A549 (cell line): ENCODE measurements at places on chromosomes 11 and 22.

DNA sequence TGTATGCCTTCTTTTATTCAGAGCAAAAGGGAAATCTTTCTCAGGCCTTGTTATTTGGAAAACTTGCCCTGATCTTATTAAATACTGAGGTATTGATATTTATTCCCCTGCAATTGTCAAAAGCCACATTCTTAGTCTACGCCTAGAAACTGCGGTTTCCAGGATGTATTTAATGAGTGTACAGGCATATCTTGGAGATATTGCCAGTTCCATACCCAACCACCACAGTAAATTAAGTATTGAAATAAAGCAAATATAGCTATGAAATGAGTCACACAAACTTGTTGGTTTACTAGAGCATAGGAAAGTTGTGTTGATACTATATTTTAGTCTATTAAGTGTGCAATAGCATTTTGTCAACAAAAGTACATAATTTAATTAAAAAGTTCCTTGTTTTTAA lies 152.7 kb upstream of the CCDC179 start:
- DNase-seq: no peak

- DNase-seq: peak; percentile 57
Observed at GRCh38 chr11:10623797-10624761, 55.6 kb upstream of the LYVE1 start.

GRCh38 chr11:134753771-134754520 lies 341.9 kb upstream of the B3GAT1 start:
- no peak for DNase-seq

DNA sequence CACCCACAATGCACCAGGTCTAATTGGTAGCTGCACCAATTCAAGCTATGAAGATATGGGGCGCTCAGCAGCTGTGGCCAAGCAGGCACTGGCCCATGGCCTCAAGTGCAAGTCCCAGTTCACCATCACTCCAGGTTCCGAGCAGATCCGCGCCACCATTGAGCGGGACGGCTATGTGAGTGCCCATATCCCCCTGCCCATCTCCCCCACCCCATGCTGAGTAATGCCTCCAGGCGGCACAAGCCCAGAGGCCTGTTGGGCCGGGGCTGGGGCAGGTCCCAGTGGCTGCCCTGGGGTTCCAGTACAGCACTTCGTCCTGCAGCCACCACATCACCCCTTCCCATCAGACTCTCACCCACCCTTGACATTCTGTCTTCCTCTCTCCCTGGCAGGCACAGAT lies 21.5 kb downstream of the POLR3H start:
- no peak for DNase-seq

- DNase-seq: no peak
Observed at GRCh38 chr11:100872951-100873740, 186.1 kb downstream of the ARHGAP42 start.

- no peak for DNase-seq
Observed at GRCh38 chr11:12674936-12675696, 895 bp downstream of the TEAD1 start.

- peak; percentile 15 for DNase-seq
Observed at GRCh38 chr22:45008186-45008681, 1.6 kb downstream of the PHF21B start.

DNA sequence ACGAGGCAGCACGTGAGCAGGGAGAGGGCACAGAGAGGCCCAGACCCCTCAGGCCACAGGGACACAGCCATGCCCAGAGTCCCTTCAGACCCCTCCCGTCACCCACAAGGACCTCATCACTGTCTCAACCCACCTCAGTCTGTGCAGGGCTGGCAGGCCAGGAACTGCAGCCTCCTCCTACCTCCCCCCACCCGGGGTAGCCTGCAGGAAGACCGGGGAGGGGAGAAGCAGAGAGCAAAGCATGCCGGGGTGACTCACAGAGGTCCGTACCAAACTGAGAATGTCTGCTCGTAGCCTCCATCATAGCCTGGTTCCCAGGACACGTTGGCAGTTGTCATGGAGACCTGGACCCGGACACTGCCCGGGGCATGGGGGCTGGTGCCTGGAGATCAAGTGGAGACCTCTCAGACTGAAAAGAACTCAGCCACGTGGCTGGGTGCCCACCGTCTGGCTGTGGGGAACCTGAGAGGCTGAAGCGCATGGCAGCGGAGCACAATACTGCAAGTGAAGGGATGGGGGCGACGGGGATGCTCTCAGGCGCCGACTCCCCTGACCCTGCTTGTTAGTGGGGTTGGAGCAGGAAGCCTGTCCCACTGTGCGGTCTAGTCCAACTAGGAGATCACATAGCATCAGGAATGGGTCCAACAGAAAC lies 27.2 kb downstream of the IGSF9B start:
- no peak for DNase-seq

- DNase-seq: peak; percentile 85
Observed at GRCh38 chr11:76770642-76771445, 12.3 kb upstream of the TSKU start.

DNA sequence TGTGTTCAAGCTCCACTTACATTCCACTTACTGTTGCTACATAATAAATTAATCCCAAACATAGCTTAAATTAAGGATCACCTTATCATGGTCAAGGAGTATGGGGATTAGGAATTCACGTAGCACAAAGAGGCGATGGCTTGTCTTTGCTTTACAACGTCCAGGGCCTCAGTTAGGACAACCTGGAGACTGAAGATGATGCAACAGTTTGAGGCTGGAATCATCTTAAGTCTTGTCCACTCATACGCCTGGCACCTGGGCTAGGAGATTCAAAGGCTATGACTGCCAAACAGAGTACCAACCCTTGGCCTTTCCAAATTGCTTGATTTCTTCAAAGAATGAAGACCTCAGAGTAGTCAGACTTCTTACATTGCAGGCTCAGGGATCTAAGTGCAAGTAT lies 149.1 kb downstream of the SBF2 start:
- no peak for DNase-seq

- no peak for DNase-seq
Observed at GRCh38 chr11:120012245-120012644, 125.7 kb downstream of the TRIM29 start.

DNA sequence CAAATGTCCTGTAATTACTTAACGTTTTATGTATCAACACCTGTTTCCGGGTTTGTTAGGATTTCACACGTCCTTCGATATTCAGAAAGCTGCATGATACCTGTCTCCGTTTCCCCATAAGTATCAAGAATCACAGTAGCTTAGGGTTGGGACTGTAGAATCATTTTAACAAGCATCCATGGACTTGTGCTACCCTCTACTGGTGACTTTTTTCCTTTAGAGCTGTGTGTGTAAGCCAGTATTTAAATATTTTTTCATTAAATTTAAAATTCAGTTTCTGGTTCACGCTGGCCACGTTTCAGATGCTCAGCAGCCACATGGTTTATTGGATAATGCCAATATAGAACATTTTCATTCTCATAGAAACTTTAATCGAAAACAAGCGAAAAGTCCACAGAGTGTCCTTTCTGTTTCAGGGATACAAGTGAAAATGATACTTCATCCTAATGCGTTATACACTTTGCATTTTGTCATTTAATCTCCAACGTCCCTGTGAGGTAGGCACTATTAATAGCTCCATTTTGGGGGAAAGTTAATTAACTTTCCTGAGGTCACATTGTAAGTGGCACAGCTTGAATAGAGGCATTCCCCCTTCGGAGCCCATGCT lies 61.5 kb upstream of the SLC25A18 start:
- peak; percentile 33 for DNase-seq

DNA sequence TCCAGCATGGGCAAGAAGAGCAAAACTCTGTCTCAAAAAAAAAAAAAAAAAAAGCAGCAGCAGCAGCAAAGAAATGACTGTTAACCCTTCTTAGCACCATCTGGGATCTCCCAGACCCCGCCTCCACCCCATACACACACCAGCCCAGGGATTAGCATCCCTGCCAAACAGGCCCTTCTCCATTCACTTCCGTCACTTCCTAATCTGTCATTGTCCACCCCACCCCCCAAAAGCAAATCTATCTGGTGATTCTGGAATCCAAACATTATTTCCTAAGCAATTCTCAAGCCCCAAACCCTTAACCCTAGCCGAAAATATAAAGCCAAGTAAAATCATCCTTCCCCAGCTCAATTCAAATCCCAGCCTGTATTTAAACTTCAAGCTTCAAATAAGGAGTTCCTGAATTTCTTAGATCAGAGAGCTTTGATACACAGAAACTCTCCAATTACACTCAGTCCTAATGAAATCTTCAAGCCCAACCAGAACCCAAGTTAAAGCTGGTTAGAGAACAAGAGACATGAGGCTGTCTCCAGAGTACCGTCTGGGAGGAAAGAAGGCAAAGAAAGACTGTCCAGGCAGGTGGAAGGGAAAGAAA lies 6.0 kb upstream of the AHNAK start:
- no peak for DNase-seq

DNA sequence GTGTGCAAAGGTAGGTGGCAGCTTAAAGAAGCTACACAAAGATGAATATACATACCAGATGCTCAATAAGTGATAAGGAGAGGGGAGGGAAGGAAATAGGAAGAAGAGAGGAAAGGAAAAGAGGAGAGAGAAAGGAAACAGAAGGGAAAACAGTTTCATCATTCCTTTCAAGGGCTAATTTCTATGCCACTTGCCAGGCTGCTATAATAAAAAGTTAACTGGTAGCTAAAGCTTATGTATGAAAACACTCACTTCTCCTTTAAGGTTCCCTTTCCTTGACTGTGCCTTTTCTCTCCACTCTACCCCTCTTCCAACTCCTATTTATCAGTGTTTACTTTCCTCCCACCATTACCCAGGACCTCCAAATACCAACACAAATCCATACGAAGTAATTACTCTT lies 347.9 kb downstream of the DLG2 start:
- no peak for DNase-seq

DNA sequence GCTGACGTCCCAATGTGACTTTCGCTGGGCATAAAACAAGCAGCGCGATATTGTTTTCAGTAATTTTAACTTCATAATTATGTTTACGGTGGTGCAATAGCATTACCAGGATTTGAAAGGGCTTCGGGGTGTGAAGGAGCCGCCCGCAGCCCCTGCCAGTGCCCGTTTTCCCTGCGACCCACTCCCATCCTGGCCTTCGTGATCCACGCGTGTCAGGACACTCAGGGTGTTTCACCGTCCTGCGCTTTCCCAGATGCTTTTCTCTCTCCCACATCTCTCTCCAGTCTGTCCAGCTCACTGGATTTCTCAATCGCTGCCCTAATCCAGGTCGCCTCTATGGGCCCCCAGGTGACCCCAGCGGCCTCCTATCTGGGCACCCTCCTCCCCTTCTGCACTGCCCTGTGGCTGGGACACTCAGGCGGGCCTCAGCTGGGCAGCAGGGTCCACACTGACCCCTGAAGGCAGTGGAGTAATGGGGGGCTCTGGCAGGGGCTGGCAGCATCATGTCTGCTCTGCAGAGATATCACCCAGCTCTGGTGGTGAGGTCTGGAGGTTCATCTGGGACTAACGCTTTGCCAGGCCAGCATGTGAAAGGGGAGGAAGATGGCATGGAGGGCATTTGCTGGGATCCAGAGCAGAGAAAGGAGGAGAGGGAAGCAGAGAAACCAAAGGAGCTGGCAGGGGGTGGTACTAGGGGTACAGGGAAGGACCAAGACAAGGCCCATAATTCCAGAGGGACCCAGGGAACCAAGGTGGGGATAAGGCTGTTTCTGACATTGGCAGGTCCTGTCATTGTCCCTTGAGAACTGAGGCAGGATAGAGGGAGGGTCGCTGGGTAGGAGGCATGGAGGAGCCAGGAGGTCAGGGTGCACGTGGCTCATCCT lies 622.8 kb downstream of the BRD1 start:
- no peak for DNase-seq

GRCh38 chr11:112163875-112164685 lies at the start of gene IL18:
IL18 (minus strand) TSS chr11:112164094; CDS start chr11:112155053, 9,041 bp downstream.
- peak; percentile 78 for DNase-seq

GRCh38 chr11:95104121-95104830 lies 14.6 kb downstream of the ENDOD1 start:
- DNase-seq: no peak

- peak; percentile 22 for DNase-seq
Observed at GRCh38 chr22:33018232-33018864, 39.8 kb downstream of the SYN3 start.

GRCh38 chr22:28899199-28899853 lies 16.0 kb downstream of the ZNRF3 start:
- DNase-seq: no peak

DNA sequence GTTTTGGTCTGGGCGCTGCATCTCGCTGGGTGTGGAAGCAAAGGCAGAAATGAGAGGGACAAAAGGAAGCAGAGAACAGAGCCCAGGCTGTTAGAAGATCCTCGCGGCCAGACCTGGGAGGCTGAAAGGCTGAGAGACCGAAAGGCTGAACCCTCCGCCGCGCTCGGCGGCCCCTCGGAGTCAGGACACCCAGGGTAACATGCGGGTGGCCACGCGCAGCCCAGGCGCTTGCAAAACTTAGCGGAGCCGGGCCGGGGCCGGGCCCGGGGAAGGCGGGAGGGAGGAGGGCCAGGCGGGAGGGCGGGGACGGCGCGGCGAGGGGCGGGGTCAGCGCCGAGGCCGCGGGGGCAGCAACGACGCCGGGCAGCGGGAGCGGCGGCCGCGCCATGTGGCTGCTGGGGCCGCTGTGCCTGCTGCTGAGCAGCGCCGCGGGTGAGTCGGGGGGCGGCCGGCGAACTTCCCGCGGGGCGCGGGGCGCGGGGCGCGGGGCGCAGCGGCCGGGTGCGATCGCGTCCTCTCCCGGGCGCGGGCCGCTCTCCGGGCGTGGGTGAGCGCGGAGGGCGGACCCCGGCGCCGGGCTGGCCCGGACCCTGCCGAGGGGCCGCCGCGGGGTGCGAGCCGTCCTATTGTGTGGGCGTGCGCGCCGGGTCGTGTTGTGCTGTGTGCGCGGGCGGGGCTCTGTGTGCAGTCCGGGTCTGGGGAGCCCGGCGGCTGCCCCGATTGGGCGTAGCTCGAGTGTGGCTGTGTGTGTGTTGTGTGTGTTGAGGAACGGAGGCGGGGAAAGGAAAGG lies at the start of gene LDLRAD3:
TSS of gene LDLRAD3 (plus strand) at position 350 of the 790 bp plus-strand sequence. CDS start at position 387, 37 bp downstream.
- DNase-seq: peak; percentile 75

DNA sequence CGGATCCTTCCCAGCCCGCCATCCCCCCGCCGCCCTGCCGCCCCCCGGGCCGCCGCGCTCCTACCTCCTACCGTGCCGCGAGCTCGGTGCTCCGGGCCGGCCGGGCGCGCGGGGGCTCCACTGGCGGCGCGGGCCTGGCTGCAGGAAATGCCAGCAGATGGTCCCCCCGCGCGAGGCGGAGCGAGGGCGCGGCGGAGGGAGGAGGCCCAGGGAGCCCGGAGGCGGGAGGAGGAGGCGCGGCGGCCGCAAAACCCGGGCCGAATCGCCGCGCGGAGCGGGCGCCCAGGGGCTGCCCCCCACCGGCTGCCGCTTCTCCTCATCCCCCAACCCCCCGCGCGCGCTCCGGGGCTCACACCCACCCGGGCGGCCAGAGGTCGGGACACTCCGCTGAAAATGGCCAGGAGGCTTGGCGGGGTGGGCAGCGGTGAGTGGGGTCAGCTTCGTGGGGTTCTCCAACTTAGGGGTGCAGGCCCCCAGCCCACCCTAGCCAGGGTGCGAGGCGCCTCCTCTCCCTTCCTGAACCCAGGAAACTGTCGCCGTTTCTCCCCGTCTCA lies at the start of gene OSBPL5:
TSS of gene OSBPL5 (minus strand) at position 159 of the 554 bp plus-strand sequence. CDS start 36,162 bp downstream, outside the sequence.
- DNase-seq: peak; percentile 47
